NCI-H1092 treated with DMSO at 0.1 percent for 48 hours (cell line): ENCODE measurements at places on chromosomes 1 and 21.

DNA sequence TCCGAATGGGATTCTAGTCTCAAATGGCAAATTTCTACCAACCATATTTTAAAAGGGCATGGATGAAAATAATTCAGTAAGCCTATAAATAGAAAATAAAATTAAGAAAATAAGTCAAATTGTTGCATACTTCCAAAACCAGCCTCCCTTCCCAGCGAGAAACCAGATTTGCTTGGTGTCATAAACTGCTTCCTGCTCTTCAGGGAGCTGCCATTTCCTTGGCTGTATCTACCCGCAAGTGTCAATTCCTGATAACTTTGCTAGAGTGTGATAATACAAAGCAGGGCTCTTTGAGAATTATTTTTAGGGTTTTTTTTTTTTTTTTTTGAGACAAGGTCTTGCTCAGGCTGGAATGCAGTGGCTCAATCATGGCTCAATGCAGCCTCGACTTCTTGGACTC, 62.3 kb downstream of the S1PR1 start:
- no peak for DNase-seq

DNA sequence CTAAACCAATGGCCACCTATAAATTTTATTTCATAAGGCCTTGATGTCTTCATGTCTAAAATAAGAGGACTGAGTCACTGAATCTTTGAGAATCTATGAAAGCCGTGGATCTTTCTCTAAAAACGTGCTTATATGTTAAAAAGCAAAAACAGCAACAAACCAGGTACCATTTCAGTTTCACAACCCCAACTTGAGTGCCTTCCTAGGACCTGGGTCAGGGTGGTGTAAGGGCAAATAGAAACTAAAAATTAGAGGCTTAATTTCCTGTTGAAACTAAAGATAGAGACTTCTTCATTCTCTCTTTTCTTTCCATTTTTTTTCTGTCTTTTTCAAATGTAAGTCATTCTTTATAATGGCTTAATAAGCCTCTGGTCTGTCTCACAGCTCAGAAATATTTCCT, 27.2 kb upstream of the PGBD5 start:
- DNase-seq: no peak

- no peak for DNase-seq
Measured at GRCh38 chr1:222331340-222331739, 216.6 kb downstream of the HHIPL2 start.

DNA sequence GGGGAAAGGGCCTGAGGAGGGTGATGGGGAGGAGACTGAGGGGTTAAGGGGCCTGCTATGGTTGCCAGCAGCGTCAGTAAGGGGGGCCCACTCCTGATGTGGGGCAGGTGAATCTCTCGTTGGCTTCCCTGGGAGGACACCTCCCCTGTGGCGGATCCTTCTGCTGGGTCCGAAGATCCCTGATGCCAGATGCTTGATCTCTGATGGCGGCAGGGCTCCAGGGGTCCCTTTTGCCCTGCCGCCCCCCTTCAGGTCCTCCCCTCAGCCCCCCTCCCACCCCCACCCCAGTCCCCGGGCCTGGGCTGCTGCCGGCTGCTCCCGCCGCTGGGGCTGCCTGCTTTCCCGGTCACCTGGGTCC, 219 bp downstream of the CELF3 start:
- DNase-seq: no peak

DNA sequence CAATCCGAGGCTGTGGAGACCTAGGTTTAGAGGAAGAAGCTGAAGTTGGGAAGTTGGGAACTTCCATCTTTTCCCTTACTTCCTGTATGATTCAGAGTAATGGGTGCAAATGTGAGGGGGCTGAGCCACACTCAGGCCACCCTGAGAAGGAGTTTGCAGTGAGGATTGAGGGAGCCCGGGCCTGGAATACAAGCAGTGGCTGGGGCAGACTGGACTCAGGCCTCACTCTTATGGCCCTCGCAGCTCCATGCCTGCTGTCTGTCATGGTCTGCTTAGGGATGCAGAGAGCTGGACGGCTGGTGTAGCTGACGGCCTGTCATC, 73.7 kb upstream of the RAB4A start:
- no peak for DNase-seq

DNA sequence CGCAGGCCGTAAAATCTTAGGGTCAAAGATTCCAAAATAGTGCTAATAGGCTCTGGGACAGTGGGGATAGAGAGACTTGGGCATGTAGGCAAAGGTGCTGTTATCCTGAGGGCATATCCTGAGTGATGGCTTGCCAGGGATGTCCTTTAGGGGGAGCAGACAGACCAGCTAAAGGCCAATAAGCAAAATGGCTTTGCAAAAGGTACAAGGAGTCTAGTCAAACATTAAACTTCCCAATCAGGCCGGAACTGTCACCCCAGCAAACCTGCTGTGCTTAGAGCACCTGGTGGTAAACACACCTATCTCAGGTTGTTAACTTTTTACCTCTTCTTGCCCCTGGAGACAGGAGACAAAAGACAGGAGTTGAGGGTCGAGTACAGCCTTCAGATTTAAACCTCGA, 49.1 kb downstream of the TRABD2B start:
- DNase-seq: no peak

GRCh38 chr1:2556277-2556677, at the start of gene TNFRSF14:
Gene TNFRSF14, plus strand, starts transcription at chr1:2556371. Its CDS starts 294 bp downstream, at chr1:2556665.
- no peak for DNase-seq

- no peak for DNase-seq
Measured at GRCh38 chr1:27934818-27935549, at the start of gene SMPDL3B. Gene SMPDL3B, plus strand, starts transcription at chr1:27935000. Its CDS starts 184 bp downstream, at chr1:27935184.

DNA sequence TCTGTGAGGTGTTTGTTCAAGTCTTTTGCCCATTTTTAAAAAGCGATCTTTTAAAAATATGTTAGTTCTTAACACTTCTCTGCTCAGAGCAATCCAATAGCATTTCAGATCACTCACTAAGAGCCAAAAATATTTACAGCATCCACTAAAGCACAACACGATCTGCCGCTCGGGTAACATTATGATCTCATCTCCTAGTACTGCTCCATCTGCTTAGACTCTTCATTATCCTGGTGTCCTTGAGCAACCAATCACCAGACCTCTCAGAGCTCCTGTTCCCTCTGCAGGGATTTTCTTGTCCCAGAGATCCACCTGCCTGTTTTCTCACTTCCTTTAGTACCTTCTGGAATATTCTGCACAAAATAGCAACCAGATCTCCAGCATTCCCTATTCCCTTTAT, 235.3 kb upstream of the ESRRG start:
- no peak for DNase-seq

DNA sequence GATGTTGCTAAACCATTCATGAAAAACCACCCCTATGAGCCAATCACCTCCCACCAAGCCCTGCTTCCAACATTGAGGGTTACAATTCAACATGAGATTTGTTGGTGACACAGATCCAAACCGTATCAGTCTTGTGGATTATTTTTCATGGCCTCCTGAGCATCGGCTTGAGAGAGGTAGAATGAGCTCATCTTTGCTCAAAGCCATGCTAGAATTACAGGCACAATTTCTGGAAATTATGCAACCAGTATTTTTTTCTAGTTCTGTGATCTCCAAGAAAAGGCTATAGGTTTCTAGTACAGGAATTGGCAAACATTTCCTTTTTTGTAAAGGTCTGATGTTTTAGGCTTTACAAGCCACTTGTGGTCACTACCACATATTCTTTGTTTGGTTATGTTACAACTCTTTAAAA, 219.4 kb downstream of the DUSP10 start:
- DNase-seq: no peak

DNA sequence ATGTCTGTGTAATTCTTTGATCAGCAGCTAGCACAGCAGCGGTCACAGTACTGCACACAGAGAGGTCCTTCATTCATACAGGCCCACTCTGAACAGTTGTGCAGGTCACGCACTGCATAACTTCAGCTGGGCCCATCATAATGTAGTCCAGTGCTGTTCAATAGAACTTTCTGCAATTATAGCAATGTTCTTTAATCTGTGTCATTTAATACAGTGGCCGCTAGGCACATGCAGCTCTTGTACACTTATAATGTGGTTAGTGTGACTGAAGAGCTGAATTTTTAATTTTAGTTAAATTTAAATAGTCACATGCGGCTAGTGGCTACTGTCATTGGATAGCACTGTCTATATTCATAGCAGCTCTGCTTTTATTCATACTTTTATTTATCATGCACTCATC, 48.7 kb upstream of the NFASC start:
- no peak for DNase-seq

- no peak for DNase-seq
Measured at GRCh38 chr1:33515112-33515511, 42.7 kb downstream of the ZSCAN20 start.

DNA sequence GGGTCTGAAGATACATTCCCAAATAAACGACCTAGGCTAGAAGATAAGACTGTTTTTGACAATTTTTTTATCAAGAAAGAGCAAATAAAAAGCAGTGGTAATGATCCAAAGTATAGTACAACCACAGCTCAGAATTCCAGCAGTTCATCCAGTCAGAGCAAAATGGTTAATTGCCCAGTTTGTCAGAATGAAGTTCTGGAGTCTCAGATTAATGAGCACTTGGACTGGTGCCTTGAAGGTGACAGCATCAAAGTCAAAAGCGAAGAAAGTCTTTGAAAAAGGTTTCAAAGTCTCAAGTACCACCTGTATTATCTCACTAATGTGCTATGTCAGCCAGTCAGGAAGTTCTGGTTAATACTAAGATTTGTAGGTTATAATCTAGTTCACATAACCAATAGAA, 15.0 kb downstream of the SPRTN start:
- no peak for DNase-seq

GRCh38 chr1:243950166-243950565, 100.1 kb upstream of the AKT3 start:
- DNase-seq: no peak

DNA sequence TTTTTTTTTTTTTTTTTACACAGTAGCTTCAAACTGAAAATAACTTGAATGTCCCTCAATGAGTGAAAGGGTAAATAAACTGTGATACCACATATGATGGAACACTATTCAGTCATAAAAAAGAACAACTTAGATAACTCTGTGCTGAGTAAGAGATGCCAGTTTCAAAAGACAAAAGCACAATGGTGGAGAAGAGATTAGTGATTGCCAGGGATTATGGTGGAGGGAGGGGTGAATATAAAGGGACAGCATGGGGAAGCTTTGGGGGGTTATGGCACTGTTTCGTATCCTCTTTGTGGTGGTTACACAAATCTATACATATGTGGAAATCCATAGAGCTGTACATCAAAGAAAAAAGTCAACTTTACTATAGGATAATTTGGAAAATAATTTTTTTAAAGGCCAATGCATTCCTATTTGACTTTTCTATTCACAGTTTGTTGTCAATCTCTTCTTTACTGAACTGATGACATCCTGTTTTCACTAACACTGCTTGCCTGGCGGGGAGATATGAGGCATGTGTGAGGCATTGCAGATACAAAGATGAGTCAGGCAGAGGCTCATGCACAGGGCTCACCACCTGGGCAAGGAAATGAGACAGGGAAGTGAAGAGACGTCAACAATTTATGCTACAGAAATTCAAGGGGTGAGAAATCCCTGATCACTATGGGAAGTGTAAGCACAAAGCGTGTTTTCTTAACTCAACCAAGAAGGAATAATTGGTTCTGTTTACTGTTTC, 302.7 kb downstream of the DUSP10 start:
- DNase-seq: no peak

- no peak for DNase-seq
Measured at GRCh38 chr1:147241934-147242448, 493 bp upstream of the CHD1L start.

DNA sequence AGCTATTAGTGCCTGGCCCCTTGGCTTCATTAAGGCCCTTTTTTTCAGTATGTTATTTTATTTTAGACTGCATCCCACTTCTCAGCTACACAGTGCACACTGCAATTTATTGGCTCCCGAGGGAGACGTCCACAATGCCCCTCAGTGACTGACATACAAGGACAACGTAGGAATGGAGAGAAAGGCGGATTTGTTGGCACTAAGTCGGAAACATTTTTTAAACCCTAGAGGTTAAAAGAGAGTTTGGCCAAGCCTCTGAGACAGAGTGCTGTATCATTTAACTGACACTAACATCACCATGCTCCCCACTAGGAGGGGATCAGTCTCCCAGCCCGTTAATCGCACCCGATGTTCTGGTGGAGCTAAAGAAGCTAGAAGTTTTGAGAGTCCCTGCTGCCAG, 45.7 kb upstream of the FOXD3 start:
- DNase-seq: no peak

GRCh38 chr1:51240084-51240483, 4.0 kb downstream of the RNF11 start:
- no peak for DNase-seq

GRCh38 chr1:205580140-205580922, 51.5 kb downstream of the ELK4 start:
- no peak for DNase-seq

GRCh38 chr1:32772281-32773017, 44.7 kb downstream of the YARS1 start:
- no peak for DNase-seq

DNA sequence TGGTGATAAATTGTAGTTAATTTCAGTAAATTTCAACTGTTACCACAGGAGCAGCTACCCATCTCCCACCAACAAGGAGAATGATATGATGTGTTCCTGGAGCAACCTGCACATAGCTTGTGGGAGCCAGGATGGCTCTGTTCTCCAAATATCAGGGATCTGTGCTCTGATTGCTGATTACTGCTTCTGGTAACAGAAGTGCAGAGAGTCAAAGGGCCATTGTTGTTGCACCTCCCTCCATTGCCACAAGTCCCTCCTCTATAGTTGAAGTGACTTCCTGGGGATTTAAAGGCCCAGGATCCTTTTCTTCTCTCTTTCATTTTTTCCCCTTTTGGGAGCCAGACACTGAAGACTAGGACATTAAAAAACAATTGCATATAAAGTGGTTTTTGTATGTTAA, 51.6 kb upstream of the HPDL start:
- no peak for DNase-seq

DNA sequence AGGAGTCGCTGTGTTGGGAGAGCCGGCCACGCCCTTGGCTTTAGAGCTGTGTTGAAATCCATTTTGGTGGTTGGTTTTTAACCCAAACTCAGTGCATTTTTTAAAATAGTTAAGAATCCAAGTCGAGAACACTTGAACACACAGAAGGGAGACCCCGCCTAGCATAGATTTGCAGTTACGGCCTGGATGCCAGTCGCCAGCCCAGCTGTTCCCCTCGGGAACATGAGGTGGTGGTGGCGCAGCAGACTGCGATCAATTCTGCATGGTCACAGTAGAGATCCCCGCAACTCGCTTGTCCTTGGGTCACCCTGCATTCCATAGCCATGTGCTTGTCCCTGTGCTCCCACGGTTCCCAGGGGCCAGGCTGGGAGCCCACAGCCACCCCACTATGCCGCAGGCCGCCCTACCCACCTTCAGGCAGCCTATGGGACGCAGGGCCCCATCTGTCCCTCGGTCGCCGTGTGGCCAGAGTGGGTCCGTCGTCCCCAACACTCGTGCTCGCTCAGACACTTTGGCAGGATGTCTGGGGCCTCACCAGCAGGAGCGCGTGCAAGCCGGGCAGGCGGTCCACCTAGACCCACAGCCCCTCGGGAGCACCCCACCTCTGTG, 4.7 kb downstream of the C1orf35 start:
- DNase-seq: no peak

DNA sequence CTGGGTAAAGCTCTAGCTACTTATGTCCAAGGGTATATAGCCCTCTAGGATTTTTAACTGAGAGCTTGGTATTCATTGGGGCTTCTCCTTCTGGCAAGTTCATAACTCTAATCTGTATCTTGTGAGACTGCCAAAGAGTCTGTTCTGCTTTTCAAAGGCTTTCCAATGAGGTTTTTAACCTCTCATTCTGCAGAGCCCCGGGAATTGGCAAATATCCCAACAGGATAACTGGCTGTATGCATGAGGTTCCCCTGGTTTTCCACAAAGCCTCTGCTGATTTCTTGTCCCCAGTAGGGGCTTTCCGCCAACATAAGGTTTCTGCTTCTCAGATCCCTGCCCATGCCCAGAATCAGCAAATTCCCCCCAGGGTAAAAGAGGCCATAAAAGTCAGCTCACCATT, 40.9 kb downstream of the RPL5 start:
- DNase-seq: no peak
